Dermis blood vessel endothelial cell (primary cell): ENCODE measurements at places on chromosomes 4 and X. TPM values are rescaled to one million over a fixed set of nuclear protein-coding genes. Genes with fewer than 3 reads are reported as not detected.

DNA sequence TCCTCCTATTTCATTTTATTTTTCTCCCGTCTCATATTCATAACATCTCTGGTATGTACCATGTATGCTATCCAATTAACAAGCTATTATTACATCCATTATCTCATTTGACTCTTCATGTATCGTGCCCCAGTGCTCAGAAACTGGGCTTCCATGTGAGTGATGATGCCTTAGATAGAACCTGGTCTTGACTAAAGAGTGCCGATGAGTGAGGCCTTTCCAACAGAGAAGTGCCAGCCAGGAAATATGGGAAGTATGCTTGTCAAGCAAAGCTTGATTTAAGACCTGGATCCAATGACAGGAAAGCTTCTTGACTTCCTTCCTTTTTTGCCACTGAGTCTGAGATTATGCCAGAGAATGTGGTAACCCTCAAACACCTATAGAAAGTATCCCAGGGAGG, 371.7 kb upstream of the FGF13 start:
- DNase-seq = no peak

- DNase-seq = no peak
Observed at GRCh38 chr4:16715482-16715881, 183.0 kb downstream of the LDB2 start.

DNA sequence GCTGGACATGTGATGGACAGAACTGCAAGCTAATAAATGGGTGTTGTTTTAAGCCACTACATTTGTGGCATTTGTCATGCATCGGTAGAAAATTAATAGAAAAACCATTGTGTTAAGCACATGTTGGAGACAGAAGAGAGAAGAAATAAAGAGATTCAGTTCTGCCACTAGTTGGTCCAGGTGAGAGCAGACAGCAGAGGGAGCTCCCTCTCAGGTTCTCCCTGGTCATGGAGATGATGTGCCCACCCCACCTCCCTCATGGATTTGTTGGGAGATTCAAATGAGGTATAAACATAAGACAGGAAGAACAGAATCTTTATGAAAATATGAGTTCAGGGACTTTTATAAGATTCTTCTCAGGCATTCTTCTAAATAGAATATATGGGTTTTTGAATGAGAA, 36.8 kb upstream of the OCIAD2 start:
- DNase-seq = no peak

- peak; percentile 61 for DNase-seq
Observed at GRCh38 chr4:89708903-89709421, 128.0 kb downstream of the SNCA start.

DNA sequence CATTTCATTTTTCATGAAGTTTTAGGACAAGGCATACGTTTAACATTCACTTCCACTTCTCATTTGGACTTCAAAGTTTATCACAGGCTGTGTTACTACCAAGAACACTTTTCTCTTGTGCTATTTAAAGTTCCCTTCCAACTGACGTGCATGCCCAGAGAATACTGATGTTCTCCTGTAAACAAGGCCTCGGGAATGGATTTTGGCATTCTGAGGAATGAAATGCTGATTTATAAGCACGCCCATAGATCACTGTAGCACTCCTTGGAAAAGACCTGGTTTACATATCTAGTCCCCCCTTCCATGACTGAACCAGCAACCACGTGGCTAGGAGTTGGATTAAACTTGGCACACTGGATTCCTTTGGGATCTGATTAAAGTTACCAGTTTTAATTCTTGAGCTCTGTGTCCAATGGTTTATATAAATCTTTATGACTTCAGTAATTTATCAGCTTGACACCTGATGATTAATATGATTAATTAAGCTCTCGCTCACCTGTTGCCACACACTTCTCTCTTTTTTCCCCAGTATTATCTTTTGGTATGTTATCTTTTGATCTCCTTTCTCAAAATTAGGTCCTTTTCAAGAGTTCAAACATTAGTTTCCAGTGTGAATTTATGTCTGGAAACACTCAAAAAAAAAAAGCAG, 122.4 kb upstream of the HAND2 start:
- no peak for DNase-seq

- DNase-seq = no peak
Observed at GRCh38 chr4:153962311-153963039, 173.6 kb upstream of the SFRP2 start.

XK gene
- total RNA-seq = 0.05 TPM in 1 of 2 replicates, not detected in the other

HTN1 gene
- total RNA-seq = not detected in 2 replicates

FGB gene
- total RNA-seq = not detected in 2 replicates

GRCh38 chrX:54411732-54412131, 28.5 kb upstream of the TSR2 start:
- no peak for DNase-seq

GPM6B gene
- 0.14 and 0.17 TPM in 2 replicates for total RNA-seq

DNA sequence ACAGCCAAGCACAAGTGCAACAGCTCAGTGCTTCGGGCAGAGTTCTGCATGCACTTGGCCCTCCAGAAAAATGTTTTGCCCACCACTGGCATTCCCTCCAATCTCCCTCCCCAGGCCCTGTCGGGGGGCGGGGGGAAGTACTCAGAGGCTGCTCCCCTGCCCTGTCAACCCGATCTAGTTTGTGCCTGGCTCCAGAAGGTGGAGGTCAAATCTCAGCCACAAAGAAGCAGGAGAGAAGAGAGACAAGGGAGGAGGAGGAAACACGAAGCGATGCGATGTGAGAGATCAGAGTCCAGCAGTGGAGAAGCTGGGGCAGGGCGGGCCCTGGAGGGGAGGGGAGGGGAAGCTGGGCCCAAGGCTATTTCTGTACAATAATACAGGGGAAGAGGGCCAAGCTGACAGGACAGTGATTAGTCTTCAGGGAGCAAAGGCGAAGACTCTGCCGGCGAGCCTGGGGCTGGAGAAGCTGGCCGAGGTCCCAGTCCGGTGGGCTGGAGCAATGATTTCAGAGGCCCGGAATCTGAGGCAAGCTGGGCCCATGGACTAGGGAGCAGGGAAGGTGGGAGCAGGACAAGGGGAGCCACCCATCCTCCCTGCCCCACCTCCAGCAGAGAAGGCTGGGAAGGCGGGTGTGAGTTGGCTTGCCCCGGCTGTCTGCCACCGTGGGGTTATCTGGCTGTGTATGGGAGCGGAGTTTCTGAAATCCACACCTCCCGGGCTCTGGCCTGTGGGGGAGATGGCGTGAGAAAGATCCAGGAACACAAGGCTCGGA, 167.1 kb downstream of the EFNB1 start:
- peak; percentile 67 for DNase-seq

GRCh38 chr4:113955948-113956347, 23.5 kb downstream of the ARSJ start:
- no peak for DNase-seq

HTN3 gene
- not detected in 2 replicates for total RNA-seq

SCML2 gene
- 1.9 and 3.1 TPM in 2 replicates for total RNA-seq

DNA sequence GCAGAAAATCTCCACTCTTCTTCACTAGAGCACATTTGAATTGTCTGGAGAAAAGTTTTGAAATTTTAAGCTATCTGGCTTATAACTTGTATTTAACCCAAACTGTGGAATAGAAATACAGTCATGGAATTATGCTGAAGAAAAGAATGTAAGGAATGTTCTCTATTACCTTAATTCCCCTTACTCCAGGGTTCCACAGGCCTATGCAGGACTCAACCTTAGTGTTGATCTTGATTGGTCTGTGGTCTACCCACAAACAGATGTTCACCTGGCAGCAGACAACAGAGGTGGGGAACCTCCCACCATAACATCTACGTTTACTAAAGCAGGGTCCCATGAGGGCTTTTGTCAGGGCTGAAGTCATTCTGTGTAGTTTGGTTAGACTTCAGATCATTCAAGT, 189.3 kb upstream of the GPRIN3 start:
- DNase-seq = no peak

DNA sequence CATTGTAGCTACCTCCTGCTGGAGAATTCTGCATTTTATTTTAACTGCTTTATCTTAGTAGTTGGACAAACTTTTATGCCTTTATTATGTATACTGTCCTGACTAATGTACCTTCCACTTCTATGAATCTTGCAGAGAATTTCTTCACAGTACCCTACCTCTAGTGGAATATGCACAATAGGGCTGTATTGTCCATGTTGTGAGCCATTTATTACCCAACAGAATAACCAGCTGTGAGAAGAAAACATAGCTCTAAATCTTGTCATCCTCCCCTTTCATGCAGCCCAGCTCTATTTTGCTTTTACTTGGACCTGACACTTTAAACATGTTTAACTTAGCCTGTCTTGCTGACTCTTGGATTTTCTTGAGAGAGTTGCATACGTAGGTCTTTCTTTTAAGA, 56.2 kb downstream of the MCUB start:
- peak; percentile 10 for DNase-seq

DNA sequence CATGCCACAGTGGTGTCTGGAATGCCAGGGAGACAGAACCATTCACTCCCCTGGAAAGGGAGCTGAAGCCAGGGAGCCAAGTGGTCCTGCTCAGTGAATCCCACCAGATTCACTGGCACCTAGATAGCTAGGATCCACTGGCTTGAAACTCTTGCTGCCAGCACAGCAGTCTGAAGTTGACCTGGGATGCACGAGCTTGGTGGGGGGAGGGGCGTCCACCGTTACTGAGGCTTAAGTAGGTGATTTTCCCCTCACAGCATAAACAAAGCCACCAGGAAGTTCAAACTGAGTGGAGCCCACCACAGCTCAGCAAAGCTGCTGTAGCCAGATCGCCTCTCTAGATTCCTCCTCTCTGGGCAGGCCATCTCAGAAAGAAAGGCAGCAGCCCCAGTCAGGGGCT, 413.3 kb downstream of the PRDM5 start:
- DNase-seq = no peak
